CD8-positive, alpha-beta memory T cell (primary cell): ENCODE measurements at places on chromosomes 11 and 22.

- no peak for DNase-seq
Measured at GRCh38 chr22:21641417-21641788, 699 bp upstream of the SDF2L1 start.

- DNase-seq = no peak
Measured at GRCh38 chr22:47044722-47045535, 282.5 kb downstream of the TBC1D22A start.

DNA sequence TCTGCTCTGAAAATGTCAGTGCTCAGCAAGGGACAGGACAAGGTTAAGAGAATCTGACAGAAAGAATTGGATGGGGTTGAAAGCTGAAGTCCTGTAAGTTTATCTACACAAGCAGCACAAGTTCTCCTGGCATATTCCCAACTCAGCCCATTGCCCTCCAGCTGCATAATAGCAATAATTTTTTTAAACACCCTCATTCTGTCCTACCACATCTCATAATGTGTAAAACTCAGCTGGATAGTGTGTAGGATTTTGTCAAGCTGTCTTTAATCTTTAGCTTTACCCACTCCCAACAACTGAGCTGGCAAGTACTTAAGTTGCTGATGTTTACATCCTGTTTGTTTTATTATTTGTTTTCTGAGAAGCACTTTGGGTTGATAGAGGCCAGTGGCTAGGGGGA lies 158.9 kb downstream of the CADM1 start:
- no peak for DNase-seq

DNA sequence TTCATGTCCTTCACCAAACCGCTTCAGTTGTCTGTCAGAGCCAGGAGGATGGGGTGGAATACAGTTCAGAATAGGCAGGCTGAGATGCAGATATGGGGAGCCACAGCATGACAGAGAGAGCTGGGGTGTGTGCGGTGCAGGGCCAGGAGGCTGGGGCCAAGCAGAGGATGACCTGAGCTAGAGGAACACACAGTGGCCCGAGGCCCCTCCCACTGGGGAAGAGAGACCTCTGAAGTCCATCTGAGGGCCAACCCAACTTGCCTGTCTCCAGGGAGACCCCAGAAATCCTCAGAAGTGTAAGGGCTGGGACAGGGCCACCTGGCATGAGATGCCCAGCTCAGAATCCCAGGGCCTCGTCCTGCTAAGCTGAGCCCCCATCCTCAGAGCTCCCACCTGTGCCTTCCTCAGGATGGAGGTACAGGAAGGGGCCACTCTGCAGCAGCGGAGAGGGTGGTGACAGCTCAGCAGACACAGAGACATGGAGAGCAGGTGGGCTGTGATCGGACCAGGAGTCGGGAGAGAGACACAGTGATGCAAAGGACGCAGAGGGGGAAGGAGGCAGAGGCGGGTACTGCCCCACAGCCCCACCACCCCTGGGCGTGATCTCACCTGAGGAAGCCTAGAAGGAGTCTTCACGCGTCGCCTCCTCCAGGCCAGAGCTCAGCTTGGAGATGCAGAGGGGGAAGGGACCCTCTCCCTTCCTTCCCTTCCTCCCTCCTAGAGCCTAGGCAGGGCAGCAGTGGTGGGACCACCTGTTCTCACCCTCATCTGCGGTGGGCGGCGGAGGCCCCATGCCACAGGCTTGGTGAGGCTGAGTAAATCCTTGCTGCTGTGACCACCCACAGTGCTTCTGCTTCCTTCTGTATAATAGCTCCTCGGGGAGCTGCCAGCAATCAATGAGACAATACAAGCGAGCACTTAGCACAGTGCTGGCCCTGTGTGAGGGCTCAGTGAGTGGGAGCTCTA lies 9.1 kb upstream of the TUB start:
- no peak for DNase-seq

GRCh38 chr22:45413368-45414211 lies at the start of the genes RIBC2 and SMC1B:
Gene RIBC2, plus strand, starts transcription at chr22:45413693. Its CDS starts 194 bp downstream, at chr22:45413887.
Gene SMC1B, minus strand, starts transcription at chr22:45413599. Its CDS starts 32 bp downstream, at chr22:45413567.
- DNase-seq = peak; percentile 71

- DNase-seq = no peak
Measured at GRCh38 chr22:42261296-42261695, 9.2 kb downstream of the TCF20 start.

GRCh38 chr11:75589933-75590332 lies 27.9 kb downstream of the SERPINH1 start:
- DNase-seq = no peak

DNA sequence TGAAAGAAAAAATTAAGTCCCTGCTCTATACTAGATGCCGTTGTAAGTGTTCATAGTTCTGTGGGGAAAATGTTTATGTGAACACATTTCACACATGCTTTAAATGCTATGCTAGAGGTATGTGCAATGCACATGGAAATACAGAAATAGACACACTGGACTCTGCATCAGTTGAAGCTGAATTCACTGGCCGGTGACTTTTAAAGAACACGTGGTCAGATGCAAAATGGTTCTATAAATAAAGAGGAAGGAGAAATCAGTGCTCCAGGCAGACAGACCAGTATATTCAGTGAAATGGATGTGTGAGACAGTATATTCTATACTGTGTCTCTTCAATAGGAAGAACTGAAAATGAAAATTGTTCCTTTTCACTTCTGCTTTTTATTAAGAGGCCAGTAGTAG lies 29.9 kb downstream of the TRPC6 start:
- DNase-seq = no peak

DNA sequence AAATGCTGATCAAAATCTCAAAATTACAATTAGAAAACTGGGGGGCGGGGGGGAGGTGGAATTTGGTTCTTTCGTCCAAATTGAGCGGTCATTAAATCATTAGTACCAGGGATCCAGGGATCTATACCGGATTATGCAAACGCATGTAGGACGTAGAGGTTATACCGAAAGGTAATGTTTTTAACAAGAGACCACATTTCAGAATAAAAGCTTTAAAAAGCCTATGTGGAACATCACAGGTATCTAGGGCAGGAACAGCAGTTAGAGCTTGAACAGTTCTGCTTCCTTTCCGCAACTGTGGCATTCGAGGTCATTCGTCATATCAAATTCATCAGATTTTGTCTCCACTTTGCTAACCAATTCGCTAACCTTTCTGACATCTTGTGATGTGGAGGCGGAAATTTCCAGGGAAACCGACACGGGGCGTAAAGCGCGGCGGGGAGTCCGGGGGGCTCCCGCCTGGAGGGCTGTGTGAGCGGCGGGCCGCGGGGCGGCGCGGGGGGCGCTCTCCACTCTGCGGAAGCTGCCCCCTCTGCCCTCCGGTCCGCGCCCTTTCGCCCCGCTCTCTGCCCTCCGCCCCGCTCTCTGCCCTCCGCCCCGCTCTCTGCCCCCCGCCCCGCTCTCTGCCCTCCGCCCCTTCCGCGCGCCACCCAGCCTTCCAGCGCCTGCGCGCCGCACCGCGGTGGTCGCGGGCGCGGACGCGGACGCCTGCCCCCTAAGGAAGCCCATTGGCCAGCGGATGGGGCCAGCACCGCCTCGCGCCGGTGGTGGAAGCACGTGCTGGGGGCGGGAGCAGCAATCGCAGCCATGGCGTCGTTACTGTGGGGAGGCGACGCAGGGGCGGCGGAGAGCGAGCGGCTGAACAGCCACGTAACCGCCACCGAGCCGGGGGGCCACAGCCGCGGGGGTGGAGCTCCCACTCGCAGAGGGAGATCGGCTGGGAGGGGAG lies at the start of gene DDX25:
TSS of gene DDX25 (plus strand) at position 798 of the 949 bp plus-strand sequence. CDS start at position 808, 10 bp downstream.
- no peak for DNase-seq

GRCh38 chr11:119509969-119510401 lies 87.0 kb upstream of the THY1 start:
- DNase-seq = no peak

DNA sequence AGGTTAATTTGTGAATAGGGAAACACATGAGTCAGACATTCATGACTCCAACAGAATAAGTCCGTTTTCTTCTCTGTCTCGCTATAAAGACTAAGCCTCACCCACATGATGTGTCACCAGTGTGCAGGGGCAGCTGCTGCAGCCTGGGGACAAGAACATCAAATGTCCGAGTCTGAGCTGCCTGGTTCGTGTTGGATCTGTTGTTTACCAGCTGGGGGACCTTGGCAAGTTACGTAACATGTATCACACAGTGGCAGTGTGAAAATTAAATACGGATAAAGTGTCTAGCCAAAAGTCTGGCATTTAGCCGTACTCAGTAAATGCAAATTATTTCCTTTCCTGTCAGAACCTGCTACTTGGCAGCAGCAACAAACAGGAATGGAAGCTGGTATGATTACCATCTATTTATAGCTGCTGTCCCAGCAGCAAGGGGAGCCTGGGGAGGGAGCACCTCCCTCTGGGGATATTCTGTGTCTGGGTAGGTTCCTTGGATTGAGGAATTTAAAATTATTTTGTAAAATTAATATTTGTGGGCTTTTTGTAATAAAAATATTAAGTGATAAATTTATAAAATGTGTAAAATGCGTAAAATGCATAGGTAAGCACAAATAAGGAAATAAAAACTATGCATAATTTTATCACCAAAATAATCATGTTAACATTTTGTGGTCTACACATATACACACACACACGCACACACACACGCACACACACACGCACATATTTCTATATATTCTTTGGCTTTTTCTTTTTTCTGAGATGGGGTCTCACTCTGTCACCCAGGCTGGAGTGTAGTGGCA lies 1.3 kb upstream of the CLDN25 start:
- DNase-seq = no peak

- no peak for DNase-seq
Measured at GRCh38 chr22:20785415-20785814, 11.5 kb downstream of the SERPIND1 start.

GRCh38 chr22:44369293-44369661 lies 56.5 kb upstream of the SHISAL1 start:
- no peak for DNase-seq

DNA sequence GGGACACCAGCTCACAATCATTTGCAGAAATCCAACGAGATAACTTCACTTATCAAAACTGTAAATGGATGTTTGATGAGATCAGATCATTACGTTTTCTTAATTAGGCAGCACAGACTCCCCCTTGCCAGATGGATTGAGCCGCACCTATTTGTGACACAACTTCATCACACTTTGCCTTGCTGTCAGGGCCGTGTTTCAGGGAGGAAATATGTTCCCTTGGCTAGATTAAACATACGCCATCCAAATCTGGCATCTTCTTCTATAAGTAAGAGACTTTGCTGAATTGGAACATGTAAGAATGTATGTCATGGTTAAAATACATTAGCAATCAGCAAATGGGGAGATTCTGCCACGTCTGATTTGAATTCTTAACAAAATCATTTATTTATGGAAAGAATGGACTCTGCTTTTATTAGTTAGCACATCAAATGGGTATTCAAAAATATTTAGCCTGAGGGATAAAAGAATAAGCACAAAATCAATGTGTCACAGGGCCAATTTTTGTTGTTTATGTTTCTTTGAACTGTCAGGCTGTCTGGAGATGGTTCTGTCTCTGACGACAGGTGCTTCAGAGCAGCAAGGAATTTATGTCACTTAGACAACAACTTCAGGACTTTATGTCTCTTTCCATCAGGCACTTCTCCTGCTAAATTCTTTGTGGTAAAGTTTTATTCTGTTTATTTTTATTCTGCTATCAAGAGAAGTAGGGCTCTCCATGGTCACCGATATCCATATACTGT lies 326.1 kb upstream of the NCAM1 start:
- no peak for DNase-seq

DNA sequence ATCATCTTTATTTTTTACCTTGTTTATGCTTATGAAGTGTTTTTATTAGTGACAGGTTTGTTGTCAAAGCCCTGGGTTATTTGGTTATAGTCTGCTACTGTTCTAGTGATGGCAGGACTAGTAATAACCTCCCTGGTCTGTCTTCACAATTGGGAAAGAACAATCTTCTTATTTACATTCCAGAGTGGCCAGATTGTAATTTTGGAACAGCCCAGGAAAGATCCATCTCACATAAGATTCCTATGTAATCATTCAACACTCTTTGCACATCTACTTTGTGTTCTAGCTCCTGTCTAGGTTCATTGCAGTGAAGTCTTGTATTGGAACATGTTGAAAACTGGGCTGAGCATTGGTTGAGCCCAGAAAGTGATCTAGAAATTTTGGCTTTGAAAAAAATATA lies 63.8 kb downstream of the CYB5R2 start:
- DNase-seq = no peak

DNA sequence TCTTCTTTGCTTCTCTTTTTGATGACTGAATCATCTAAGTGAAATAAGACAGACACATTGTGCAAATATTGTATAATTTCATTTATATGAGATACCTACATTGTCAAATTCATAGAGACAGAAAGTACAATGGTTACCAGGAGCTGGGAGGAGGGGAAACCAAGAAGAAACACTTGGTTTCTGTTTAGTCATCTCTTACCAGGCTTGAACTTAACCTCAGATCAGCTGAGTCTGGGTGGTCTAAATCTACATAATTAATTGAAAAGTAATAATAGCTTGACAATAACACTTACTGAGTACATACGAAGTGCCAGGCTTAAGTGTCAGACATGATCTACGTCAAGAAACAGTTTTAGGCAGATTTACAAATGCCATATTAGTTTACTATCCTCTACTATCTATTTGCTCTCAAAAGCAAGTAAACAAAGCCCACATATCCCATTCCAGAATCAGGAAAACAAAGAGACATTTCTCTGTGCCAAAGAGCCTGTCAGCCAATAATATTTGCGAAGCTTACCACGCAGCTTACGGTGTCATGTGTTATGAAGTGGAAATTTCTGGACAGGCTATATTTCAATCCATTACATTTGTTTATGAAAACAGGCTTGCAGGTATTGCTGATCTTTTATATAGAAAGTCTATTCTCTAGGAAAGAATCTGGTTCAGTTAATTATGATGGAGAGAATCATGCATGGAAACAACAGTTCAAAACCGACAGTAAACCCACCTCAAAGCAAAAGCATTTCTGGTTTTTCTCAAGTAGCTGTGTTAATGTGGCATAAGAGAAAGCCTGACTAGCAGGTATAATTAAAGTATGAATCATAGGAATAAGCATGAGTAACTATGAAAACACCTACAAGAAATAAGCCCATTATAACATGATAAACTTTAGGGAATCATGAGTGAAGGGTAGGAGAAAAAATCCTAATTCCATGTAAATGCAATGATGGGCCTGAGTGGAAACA lies 2.7 kb upstream of the ARHGAP42 start:
- DNase-seq = no peak

- DNase-seq = no peak
Measured at GRCh38 chr11:26792941-26793340, 71.1 kb upstream of the SLC5A12 start.

DNA sequence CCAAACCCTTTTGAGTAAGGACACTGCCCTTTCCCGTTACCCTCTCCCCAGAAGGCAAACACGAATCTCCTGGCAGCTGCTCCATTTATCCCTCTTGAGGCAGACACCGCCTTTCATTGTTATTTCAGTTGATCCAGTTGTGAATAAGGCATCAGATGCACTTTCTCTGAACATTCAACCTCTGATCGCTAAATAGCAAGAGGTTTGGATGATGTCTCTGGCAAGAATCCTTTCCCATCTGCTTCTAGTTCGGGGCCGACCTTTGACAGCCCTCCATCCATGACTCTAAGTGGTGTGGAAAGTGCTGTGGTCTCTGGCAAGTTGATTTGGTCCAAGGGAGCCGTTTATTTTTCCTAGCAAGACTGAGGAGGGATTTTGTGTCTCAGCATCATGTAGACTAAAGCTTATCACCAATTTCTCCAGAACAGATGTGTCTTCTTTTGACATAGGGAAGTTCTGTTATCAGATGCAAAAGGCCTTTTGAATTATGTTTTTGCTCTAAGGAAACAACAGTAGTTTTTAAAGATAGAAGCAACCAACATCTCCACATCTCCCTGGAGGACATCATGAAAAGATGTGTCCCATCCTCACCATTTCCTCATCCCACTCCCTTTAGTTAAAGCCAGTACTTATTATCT lies 123.6 kb downstream of the CCDC34 start:
- DNase-seq = no peak
